Osteocyte (in vitro differentiated cells): ENCODE measurements at places on chromosomes 4 and X. TPM values are rescaled to one million over a fixed set of nuclear protein-coding genes. Genes with fewer than 3 reads are reported as not detected.

DNA sequence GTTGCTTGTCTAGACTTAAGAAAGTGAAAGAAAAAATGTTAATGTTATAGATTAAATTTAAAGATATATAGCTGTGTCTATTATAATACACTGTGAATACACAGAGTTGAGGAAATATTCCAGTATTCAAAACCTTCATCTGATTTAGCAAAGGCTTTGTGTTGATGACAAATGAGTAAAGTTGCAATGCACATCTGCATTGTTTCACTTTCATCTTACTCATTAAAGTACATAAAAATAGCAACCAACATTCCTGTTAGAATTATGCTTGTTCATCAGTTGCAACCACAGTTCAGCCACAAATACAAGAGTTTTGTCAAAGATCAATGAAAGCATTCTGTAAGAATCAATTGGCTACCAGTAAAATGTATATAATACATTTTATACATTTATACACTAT is 346.4 kb upstream of the SLC7A11 start:
- H3K27me3 ChIP-seq: no peaks in the 10 kb centered on the region
- H3K27ac ChIP-seq: no peak overlapping the region
- H3K36me3 ChIP-seq: no peaks in the 10 kb centered on the region
- H3K4me3 ChIP-seq: no peak overlapping the region

- H3K27me3 ChIP-seq: no peaks in the 10 kb centered on the region
These were observed 459.4 kb upstream of the LCORL start for GRCh38 chr4:18480928-18481327.

GRCh38 chr4:129335276-129335675 is 239.3 kb downstream of the C4orf33 start:
- no peak overlapping the region for H3K27ac ChIP-seq
- no peaks in the 10 kb centered on the region for H3K36me3 ChIP-seq
- peaks cover 5% of the 10 kb centered on the region for H3K27me3 ChIP-seq
- H3K4me1 ChIP-seq: peaks cover 22% of the 10 kb centered on the region
- H3K4me3 ChIP-seq: no peak overlapping the region

The PIN4 gene
- 10.9 and 12.1 TPM in 2 replicates for total RNA-seq

GRCh38 chrX:38824176-38824575 is 22.9 kb downstream of the MID1IP1 start:
- no peaks in the 10 kb centered on the region for H3K4me1 ChIP-seq
- H3K27ac ChIP-seq: no peak overlapping the region
- no peaks in the 10 kb centered on the region for H3K27me3 ChIP-seq
- no peak overlapping the region for H3K4me3 ChIP-seq
- H3K36me3 ChIP-seq: no peaks in the 10 kb centered on the region

GRCh38 chrX:133391111-133391510 is 24.2 kb downstream of the GPC4 start:
- no peak for DNase-seq
- peaks cover 34% of the 10 kb centered on the region for H3K4me1 ChIP-seq
- no peaks in the 10 kb centered on the region for H3K27me3 ChIP-seq
- H3K4me3 ChIP-seq: peak overlapping the region; percentile 22
- peak overlapping the region; percentile 57 for H3K27ac ChIP-seq

DNA sequence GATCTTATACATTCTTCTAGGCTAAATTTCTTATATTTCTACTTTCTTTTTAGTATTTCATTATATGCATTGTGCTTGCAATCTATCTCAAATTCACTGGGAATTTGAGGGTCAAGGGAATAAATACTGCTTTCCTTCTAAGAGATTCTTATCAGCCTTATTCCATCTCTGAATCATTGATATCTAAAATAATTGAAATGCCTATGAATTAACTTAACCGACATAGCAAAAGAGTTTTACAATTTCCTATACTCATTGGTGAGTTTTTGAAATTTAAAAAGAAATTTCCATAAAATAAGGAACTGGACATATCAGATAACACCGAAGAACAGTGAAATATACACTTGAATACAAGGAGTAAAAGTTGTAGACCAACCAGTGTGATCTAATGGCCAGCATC is 373.7 kb downstream of the NAF1 start:
- no peaks in the 10 kb centered on the region for H3K4me1 ChIP-seq
- no peak overlapping the region for H3K4me3 ChIP-seq
- peaks cover 42% of the 10 kb centered on the region for H3K27me3 ChIP-seq

The CTSO gene
- total RNA-seq: 9.7 and 10.0 TPM in 2 replicates

DNA sequence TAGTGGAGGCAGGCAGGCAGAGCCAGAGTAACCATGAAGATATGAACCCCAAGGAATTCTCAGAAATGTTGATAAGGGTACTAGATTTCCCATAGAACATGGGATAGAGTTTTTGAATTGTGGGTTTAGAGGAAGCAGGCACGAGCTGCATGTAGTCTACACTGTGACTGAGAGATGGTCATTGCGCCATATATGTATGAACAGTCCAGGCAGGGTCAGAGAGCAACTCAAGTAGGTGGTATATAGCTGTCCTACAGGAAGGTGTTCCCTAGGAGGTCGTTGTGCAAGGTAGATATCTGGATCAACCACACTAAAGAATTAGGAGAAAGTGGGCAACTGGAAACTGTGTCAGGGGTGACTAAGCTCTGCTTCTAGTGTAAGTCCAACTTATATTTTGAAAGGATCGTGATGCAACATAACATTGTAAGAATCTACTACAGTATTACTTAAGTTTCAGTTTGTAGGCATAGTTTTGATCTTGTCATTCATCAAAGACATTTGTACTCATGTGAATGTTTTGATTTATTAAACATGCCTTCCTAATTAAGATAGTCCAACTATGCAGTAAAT is 94.6 kb downstream of the HPGD start:
- H3K4me3 ChIP-seq: no peak overlapping the region
- peaks cover 10% of the 10 kb centered on the region for H3K27me3 ChIP-seq
- no peaks in the 10 kb centered on the region for H3K36me3 ChIP-seq
